ENCODE measurements at places on chromosomes 16 and 17.

GRCh38 chr17:45092911-45093430 is 31.9 kb downstream of the NMT1 start:
- H3K27me3 ChIP-seq: no peaks in the 10 kb centered on the region
- no peak overlapping the region for H3K4me3 ChIP-seq
- peaks cover 28% of the 10 kb centered on the region for H3K4me1 ChIP-seq
- peak; percentile 99 for DNase-seq
- H3K36me3 ChIP-seq: peaks cover 77% of the 10 kb centered on the region

- no peaks in the 10 kb centered on the region for H3K4me1 ChIP-seq
- no peak overlapping the region for H3K4me3 ChIP-seq
- H3K27ac ChIP-seq: no peak overlapping the region
- DNase-seq: no peak
Observed at GRCh38 chr17:34485999-34486398, 93.4 kb upstream of the TMEM132E start.

- H3K4me3 ChIP-seq: no peak overlapping the region
- no peak for DNase-seq
- no peak overlapping the region for H3K27ac ChIP-seq
- H3K27me3 ChIP-seq: no peaks in the 10 kb centered on the region
- peaks cover 3% of the 10 kb centered on the region for H3K4me1 ChIP-seq
Observed at GRCh38 chr17:49820773-49821172, 27.1 kb downstream of the TAC4 start.

DNA sequence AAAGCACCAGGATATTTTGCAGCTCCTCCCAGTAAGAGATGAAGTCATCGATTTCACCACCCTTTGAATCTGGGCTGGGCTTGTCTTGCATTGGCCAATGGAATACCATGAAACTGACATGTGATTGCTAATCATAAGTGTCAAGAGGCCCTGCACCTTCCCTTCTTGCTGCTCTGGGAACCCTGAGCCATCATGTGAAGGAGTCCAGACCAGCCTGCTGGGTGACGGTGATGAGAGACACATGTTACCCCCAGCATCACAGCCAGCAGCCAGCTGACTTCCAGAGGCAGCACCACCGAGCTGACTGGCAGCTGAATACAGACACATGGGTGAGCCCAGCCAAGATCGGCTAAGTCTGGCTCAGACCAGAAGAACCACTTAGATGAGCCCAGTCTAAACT is 43.6 kb upstream of the CACNG4 start:
- no peaks in the 10 kb centered on the region for H3K36me3 ChIP-seq
- no peaks in the 10 kb centered on the region for H3K4me1 ChIP-seq
- no peak overlapping the region for H3K4me3 ChIP-seq
- peaks cover 49% of the 10 kb centered on the region for H3K27me3 ChIP-seq

DNA sequence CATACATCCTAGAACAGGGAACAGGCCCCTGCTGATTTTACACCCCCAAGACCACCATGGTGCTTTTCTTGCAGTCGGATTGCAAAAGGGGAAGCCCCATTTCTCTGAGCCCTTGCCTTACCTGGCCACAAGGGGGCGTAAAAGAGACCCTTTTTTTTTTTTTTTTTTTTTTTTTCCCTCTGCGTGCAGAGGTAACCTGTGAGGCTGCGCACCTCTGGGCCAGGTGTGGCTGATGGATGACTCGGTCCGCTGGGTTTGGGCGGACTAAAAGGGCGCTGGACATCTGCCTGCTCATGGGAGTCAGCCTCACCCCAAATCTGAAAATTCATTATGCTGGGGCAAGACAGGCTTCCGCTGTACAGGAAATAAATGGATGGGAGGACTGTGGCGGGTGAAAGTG is 281.0 kb downstream of the CBLN1 start:
- peaks cover 13% of the 10 kb centered on the region for H3K27me3 ChIP-seq
- H3K36me3 ChIP-seq: no peaks in the 10 kb centered on the region
- H3K4me1 ChIP-seq: no peaks in the 10 kb centered on the region
- H3K4me3 ChIP-seq: no peak overlapping the region
- H3K27ac ChIP-seq: no peak overlapping the region

Data from mesenchymal stem cell (in vitro differentiated cells and primary cell).